ENCODE measurements at places on chromosomes 7 and 10.

DNA sequence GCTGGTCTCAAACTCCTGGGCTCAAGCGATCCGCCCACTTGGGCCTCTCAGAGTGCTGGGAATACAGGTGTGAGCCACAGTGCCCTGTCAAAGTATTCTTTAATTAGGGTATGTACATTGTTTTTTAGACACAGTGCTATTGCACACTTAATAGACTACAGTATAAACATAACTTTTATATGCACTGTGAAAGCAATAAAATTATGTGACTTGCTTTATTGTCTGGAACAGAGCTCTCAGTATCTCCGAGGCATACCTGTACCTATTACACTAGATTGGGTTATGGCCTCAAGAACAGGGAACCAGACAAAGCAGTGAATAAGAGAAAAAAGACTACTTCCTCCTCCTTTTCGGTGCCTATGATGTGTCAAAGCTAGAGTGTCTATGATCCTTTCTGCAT is 13.1 kb downstream of the ATOH7 start:
- no peak for DNase-seq

DNA sequence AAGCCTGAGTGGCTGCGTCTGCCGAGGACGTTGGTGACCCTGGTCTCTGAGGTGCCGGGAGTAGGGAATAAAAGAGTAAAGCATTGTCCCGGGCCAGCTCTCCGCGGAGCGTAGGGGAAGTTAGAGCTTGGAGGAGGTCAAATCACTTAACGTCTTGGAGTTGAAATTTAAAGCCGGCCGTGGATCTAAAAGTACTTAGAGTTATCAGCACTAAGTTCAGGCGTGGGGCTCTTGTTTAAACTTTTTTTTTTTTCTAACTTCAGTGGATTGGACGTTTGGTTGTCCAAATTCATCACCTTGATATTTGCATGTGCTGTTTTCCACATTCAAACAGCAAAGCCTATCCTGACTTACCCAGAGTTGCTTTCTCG is 700 bp downstream of the NIPSNAP2 start:
- no peak for DNase-seq

DNA sequence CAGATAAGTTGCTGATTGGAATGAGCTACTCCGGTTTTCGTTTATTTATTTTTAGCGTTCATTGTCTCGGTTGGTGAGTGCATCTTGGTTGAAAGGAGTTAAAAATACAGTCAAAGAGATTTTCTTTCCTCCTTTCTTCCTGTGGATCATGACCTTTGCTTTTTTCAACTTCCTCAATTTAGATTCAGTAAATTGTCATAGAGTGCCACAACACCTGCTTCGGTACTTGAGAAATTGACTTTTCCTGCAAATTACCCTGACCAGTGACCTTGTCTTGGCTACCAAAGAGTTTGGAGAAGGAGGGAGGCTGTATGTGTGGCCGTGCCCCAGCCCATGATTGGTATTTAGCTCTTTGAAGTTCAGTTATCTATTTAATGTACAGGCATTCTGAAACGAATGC is 128.7 kb downstream of the FAM204A start:
- no peak for DNase-seq

DNA sequence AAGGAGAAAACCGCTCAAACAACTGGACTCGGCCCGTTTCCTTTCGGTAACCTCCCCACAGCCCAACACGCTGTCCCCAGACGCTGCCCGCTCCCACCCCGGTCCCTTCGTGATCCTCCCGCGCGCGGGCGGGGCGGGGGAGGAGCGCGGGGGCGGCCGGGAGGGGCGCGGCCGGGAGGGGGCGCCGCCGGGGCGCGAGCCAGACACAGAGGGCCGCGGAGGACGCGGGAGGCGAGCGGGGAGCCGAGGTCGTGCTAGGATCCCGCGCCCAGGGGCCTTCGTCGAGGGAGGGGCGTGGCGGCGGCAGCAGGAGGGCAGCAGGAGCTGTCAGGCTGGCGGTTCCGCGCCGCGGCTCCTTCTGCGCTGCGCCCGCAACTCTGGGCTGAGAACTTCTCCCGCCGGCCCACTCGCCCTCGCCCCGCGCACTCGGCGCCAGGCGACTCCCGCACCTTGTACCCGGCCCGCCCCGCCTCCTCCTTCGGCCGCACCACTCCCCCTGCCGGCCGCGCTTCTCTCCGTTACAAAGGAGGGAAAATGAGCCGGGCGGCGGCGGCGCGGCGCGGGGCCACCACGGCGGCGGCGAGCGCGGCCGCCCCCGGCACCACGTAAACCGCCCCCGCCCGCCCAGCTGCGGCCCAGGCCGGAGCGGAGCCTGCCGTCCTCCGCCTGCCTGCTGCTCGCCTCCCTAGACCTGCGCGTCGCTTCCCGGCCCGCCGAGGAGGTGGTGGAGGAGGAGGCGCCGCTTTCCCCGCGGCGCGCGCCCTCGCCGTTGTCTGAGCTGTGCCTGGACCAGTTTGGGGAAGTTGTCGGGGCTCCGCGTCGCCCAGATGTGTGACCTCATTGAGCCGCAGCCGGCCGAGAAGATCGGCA is at the start of gene CDK14:
Gene CDK14 (plus strand): TSS at position 521 of the 870 bp plus-strand sequence. CDS start 307 bp downstream, at position 828.
- DNase-seq: peak; percentile 18

- DNase-seq: peak; percentile 14
These were observed 437.5 kb upstream of the MBL2 start for GRCh38 chr10:53209944-53210611.

DNA sequence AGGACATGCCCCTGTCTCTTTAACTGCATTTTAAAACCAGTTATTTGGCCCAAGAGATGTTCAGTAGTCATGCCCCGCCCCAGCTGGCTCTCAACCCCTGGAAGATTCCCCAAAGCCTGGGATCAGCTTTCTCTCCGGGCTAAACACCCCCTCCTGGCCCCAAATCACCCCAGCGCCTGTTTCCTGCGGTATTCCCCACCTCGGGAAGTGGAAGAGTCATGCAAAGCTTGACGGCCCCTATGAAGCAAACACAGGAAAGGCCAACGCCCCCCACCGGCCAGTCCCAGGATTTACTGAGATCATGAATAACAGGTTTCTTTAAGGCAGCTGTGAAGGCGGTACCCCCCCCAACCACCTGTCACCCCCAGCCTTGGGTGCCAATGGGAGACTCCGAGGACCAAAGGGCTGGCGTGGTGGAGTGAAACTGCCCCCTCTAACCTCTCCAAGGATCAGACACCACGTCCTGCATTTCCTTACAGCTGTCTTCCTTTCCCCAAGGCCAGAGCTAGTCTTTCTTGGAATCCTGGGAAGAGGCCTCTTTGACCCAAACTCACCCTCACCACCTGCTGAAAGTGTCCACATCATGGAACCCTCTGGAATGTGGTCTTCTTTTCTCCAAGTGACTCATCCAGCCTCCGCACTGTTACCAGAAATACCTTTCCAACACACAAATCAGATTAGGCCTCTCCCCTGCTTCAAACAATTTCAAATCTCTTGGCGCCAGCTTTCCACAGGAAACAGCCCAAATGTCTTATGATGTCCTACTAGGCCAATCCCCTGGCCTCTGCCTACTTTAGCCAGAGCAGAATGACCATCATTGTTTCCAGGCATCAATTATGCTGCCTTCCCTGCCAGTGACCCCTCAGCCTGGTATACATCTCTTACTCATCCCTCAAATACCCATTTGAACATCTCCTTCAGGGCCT is 301.5 kb downstream of the ZEB1 start:
- DNase-seq: no peak

DNA sequence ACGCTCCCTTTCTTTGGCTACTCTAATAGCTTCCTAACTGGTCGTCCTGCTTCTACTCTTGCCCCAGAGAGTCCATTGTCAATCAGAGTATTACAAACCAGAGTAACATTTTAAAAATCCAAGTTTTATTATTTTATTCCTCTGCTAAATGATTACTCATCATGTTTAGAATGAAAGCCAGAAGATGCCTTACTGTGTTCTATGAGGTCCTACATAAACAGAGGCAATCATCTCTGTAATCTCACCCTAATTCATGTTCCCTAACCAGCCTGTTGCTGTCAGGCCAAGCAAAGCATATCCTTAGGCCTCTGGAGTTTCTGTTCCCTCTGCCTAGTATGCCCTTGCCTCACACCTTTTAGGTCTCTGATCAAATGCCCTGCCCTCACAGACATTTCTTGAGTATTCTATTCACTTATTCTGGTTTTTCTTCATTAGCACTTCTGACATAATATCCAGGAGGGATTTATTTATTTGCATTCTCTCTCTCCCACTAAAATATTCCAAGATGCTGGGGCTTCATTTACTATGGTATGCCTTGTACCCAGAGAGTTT is 497.5 kb downstream of the PHTF2 start:
- no peak for DNase-seq

DNA sequence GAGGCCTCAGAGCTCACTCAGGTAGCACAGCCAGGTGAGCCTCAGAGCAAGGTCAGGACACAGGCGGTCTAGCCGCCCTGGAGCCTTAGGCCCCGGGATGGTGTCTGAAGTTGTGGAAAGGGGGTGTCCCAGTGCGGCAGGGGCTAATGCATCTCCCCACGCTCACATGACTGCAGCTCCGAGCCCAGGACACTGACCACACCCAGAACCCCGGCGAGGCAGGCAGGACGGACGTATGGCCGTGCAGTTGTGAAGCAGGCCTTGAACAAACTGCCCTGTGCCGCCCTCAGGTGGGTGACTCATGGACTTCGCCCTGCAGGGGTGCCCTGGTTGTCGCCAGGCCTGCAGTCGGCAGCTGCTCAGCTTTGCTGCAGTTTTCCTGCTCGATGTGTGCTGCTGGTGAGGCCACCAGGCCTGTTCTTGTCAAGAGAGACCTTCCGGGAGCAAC is 5.0 kb upstream of the PRKAR1B start:
- DNase-seq: no peak

GRCh38 chr7:98613601-98614425 is 3.3 kb upstream of the NPTX2 start:
- DNase-seq: no peak

GRCh38 chr10:110684800-110685446 is 40.8 kb downstream of the RBM20 start:
- no peak for DNase-seq

DNA sequence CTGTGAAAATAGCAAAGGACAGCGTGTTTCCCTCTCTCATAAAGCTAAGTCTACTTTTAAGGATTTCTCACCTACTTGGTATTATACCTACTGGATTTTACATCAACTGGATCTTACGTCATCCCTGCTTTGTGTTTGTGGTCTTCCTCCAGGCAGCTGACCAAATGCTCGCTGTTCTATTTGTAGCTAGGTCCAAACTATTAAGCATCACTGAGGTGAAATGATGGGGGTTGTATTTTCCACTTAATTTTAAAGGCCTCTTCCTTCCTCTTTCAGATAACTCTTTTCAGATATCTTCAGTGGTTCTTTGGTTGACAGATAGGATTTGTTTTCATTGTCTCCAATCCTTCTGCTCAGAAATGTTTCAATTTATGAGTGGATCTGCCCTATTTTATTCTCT is 169.7 kb downstream of the RNLS start:
- no peak for DNase-seq

DNA sequence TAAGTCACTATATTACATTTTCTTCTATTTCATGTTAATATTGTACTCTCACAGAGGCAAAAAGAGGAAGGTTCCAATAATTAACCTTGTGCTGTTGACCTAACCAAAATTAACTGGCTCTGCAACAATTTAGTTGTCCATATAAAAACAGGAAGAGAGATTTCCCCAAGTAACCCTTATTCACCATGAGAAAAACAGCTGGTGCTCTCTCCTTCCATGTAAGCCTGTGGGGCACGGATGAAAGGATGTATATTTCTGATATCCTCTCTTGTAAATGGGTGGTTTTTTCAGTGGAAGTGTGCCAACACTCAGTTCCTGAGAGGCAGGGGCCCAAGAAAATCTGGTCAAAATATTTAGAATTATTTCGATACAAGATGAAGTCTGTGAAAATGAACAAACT is 358.1 kb downstream of the CRPPA start:
- no peak for DNase-seq

DNA sequence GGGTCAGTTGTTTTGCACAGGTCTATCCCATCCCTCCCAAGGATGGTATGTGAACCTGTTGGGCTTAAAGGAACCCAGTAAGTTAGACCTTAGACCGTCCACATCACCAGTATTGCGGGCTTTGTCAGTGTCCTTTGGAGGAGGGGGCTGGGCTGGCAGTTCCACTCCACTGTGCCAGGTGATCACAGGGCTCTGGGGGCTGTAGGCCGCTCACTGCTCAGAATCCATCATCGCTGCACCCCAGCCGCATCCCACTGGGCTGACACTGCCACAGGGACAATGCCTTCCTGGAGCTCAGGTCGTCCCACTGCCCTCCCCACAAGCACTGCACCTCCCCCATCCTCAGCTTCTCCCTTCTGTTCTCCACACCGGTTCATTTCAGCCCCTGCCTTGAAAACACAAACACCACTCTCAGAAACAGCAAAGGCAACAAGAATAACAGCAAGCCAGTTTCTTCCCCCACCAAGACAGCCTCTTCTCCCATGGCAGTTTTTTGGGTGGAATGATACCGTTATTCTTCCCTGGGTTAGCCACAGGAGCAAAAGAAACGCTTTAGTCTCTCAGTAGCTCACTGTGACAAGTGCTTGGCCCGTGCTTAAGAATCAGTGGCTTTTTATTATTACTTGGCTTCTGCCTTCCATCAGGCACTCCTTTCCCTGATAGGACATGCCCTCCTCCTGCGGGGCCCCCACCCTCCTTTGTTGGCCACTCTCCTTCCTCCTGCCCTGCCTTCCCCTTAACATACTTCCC is 111.2 kb downstream of the GRK5 start:
- no peak for DNase-seq

GRCh38 chr7:94848531-94848930 is 58.9 kb upstream of the PPP1R9A start:
- DNase-seq: no peak

GRCh38 chr10:45001381-45002148 is 842 bp downstream of the ZNF22 start:
- DNase-seq: no peak

- no peak for DNase-seq
These were observed 33.4 kb downstream of the OGDH start for GRCh38 chr7:44639671-44640321.

- DNase-seq: no peak
These were observed 124.6 kb downstream of the AUTS2 start for GRCh38 chr7:69722843-69723242.

- no peak for DNase-seq
These were observed 42.1 kb upstream of the PCDH15 start for GRCh38 chr10:54843085-54843646.

DNA sequence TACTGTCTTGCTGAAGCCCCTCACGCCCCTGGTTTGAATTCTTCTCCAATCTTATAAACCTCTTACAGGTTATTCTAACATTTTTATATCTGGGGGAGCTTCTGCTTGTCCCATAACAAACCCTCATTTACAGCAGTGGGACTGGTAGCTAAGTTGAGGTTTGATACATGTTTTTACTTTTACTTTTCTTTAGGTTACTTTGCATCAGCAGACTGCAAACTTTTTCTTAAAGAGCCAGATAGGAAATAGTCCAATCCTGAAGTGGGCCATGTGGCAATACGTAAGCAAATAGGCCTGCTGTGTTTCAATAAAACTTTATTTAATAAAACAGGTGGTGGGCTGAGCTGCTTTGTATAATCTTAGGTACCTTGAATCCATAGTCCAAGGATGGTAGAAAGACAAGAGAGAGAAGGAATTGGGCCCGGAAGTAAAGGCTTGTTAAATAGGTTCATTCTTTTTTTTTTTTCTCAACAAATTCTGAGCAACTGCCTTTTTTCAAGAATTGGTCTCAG is 27.3 kb downstream of the RAB18 start:
- no peak for DNase-seq
